ENCODE measurements at places on chromosomes 7 and 10.
A peak's percentile ranks its signal among the peaks of the same experiment; 100 is the strongest.

DNA sequence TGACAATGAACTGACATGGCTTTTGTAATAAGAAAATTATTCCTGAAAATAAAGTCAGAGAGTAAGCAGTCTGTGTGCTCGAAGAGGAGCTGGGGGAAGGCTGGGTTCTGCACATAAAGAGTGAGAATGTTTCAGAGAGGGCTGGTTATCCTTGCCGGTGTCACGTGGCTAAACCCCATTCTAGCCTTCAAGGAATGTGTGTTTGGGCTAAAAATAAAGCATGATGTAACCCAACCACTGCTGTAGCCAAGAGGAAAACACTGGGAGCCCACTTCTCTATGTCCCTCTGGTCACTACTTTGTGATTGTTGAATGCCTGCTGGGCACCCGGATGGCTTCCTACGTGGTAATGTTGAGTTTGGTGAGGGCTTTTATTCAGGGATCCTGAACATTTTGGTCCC lies 23.5 kb downstream of the WDFY4 start:
- no peak for DNase-seq

GRCh38 chr10:93535293-93535692 lies 31.2 kb upstream of the FFAR4 start:
- DNase-seq: no peak

GRCh38 chr7:138417078-138417700 lies 42.9 kb upstream of the TRIM24 start:
- no peak for DNase-seq

DNA sequence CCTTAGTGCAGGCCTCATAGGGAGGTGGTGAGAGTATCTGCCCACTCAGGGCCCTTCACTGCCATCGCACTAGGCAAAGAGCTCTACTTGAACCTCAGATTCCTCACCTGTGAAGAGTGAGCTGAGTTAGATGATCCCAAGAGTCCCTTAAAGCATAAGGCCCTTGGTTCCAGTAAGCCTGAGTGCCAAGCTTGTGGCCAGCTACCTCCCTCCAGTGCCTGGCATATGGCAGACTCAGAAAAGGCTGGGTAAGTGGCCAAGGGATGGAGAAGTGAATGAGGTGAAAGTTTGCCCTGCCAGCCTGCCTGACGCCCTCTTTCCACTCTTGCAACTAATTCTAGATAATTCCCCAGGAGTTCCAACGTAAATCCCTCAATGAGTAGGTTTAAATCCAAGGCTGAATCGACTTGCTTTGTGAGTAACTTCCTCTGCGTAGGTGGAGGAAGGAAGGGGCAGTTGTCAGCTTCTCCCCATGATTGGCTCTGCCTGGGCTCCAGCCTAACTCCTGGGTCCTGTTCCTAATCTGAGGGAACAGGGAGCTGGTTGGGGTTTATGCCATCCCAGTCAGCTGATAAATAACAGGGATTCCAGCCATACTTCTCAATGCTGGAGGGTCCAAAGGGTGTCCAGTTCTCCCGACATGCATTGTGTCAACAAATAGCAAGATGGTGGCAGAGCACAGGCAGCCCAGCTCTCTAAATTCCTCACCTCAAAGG lies 14.2 kb downstream of the DUSP5 start:
- no peak for DNase-seq

- no peak for DNase-seq
These were observed 161.0 kb upstream of the POT1 start for GRCh38 chr7:125090596-125090995.

- no peak for DNase-seq
These were observed 5.3 kb downstream of the FBH1 start for GRCh38 chr10:5895365-5895764.

GRCh38 chr10:33303988-33304387 lies 30.5 kb downstream of the NRP1 start:
- DNase-seq: no peak

DNA sequence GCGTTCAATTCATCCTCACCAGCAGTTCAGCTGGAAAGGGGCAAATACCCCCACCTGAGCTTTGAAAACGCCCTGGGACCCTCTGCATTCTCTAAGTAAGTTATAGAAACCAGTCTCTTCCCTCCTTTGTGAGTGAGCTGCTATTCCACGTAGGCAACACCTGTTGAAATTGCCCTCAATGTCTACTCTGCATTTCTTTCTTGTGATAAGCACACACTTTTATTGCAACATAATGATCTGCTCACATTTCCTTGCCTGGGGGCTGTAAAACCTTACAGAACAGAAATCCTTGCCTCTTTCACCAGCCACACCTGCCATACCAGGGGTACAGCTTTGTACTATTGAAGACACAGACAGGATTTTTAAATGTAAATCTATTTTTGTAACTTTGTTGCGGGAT lies 155.8 kb upstream of the LANCL2 start:
- no peak for DNase-seq

- peak; percentile 79 for DNase-seq
These were observed 98.8 kb downstream of the CHST15 start for GRCh38 chr10:123994417-123995081.

GRCh38 chr7:20661884-20662283 lies 46.4 kb downstream of the ABCB5 start:
- DNase-seq: no peak

- DNase-seq: no peak
These were observed 16.8 kb downstream of the NOBOX start for GRCh38 chr7:144386741-144387140.

GRCh38 chr7:158108646-158109293 lies 478.9 kb downstream of the PTPRN2 start:
- no peak for DNase-seq

- DNase-seq: peak; percentile 33
These were observed 659 bp downstream of the OPTN start for GRCh38 chr10:13100349-13101294.

GRCh38 chr10:93319896-93320295 lies 162.2 kb downstream of the MYOF start:
- DNase-seq: no peak

DNA sequence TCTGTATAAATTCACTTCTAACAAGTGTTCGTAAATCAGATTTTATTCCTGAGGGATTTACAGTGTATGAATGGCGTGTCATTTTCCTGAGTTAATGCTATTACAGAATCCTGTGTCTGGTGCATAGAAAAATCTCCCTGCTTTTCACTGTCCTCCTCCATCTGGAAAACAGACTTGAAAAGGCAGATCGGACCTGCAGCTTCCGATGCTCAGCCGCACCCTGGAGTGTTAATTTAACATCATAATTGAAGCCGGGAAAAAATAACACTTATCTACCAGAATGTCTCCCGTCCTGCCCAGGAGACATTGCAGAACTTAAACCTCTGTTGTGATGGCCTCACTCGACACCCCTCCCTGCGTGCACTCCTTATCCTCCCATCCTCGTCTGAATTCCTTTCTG lies 442.1 kb upstream of the FOXK1 start:
- no peak for DNase-seq

- no peak for DNase-seq
These were observed 25.8 kb downstream of the STEAP1 start for GRCh38 chr7:90180011-90180585.

GRCh38 chr10:79410315-79411094 lies 34.9 kb downstream of the ZCCHC24 start:
- no peak for DNase-seq

DNA sequence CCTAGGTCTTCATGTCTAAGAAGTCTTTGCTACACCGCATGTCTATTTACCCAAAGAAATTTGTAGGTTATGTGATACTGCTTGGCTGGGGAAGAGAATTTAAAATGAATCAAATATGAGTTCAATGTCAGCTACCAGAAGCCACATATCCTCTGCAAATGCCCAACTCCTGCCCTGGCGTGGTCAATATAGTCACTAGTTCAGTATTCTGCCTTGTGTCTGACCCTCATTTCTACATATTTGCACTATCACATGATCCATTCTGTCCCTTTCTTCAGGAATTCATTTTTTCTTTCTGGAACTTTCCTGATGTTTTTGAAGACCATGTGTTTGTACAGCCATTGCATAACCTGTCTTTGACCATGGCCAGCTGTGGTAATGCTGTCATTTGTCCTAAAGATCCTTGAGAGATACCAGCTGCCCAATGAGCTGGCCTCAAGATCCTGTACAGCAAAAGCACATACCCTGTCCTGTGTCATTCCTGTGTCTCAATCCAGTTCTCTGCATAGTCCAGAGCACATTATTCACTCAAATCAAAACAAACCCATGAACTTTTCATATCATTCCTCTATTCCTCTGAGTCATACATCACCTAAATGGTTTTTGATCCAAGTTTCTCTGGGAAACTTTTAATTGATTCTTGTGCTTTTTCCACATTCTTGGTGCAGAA lies 524.5 kb downstream of the PARD3 start:
- no peak for DNase-seq

DNA sequence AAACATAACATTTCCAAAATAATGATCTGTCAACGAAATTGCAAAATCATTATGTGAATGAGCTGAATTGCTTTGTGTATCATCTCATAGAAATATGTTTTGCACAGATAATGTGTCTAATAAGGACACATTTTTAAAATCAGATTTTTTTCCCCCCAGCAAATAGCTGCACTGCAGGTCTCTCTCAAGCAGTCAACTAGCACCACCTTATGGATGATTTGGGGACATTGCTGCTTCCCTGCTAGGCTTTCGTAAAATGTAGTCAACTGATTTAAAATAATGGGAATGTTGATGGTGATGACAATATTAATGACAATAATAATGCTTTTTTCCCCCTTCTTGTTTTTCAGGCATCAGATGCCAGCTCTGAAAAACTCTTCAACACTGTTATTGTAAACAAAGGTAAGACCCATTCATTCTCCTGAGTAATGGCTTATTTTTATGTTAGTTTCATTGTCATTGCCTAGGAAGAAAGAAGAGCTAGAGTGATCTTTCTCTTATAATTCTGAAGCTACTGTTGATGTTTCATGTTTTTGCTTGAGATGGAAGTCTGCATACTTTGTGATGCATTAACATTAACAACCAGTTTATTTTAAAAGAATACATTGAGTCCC lies 433.6 kb upstream of the GALNT17 start:
- DNase-seq: peak; percentile 20

GRCh38 chr7:130356876-130357611 lies 12.4 kb downstream of the CPA5 start:
- DNase-seq: no peak

DNA sequence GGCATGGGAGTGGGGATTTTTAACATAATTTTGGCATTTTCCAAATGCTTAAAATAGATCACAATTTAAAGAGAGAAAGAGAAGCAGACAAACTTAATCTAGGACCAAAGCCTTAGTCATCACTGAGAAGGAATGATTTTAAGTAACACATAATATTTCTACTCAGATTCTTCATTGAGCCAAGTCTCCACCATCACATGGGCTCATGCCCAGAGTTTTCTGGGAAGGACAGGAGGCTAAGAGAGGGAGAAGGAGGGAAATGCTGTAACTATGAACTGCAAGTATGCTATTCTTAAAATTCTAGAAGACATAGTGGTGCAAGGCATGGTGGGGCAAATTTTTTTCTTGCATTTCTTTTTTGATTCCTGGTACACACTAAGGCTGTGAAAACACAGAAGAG lies 23.8 kb upstream of the UBE2D1 start:
- no peak for DNase-seq

DNA sequence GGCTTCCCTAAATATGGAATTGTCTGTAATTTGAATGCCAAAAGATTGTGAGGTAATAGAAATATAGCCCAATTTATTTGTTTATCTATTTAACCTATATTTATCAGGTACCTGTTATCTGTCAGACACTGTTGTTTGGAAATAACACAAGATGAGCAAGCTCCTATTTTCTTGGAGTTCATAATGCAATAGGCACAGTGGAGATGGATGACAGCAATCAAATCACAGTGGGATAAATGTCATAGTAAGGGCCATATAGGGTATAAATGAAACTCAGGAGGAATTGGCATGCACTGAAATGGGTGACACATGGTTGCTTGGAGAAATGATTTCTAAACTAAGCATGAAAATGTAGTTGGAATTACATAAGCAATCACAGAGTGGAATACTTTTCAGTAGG lies 761.8 kb upstream of the MBL2 start:
- no peak for DNase-seq

DNA sequence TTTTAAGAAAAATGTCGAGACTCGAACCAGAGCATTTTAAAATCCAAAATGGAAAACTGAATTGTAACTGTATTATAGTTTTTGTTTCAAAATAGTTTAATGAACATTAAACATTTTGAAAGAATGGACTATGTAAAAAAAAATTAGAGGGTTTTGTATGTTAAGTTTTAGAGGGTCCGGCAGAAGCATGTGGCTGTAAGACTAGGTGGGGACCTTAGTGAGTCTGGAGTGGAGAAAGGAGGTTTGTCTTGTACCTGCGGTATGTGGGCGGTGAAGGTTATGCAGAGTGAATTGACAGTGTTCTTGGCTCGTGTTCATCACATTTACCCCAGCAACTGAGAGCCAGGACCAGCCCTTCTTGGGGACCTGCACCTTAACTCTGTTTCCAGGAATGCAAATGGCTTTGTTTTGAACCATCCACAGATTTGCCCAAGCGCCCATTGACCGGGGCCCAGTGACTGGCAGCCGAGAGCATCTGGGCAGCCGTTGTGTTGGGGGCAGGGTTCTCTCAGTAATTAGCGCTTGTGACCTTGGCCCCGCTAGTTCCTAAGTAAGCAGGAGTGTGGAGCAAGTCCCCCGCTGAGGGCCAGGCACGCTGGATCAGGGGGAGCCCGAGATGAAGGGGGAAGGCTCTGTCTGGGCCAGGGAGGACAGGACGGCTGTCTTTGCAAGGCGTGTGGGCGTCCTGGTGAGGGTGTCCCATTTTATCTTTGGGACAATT lies 1.4 kb upstream of the KLF6 start:
- DNase-seq: peak; percentile 47

- no peak for DNase-seq
These were observed 13.8 kb downstream of the SMO start for GRCh38 chr7:129202058-129202777.

DNA sequence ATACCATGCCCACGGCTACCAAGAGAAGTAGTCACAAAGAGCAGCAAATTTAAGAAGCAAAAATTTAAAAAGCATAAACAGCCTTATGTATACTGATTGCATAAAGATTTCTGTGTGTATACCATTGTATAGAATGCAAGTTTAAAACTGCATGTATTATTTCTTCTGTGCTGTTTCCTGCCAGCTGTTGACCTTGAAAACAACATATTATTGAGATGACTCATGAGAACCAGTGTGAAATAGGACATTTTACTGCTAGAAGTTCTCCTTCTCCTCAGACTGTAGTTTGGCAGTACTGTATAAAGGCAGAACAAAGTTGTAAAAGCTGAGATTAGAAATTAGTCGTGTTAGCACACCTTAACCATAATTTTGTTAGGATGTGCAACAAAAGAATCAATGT lies 42.3 kb upstream of the SGCE start:
- no peak for DNase-seq

- DNase-seq: peak; percentile 25
These were observed 51.2 kb upstream of the GTF2I start for GRCh38 chr7:74606101-74606908.

DNA sequence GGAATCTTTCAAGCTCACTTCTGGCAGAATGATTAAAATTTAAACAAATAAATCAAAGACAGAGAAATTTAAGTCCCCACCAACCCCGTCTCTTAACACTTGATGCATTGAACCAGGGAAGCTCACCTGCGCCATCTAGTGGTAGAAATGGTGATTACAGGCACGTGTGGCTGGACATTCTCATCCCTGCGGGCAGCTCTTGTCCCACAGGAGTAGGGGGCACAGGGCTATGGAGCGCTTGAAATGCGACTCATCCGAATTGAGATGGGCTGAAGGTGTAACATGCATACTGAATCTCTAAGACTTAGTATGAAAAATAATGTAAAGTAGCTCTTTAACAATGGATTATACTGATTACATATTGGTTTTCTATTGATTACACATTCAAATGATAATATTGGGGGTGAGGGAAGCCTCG lies 24.8 kb upstream of the SLIT1 start:
- peak; percentile 69 for DNase-seq

GRCh38 chr10:5659702-5660528 lies 6.5 kb downstream of the ASB13 start:
- peak; percentile 47 for DNase-seq

- no peak for DNase-seq
These were observed 66.7 kb upstream of the FGL2 start for GRCh38 chr7:77266291-77266794.

Data from CD4-positive, alpha-beta T cell treated with Interferon alpha-2 for 1 hour (primary cell).